CD4-positive, alpha-beta T cell treated with Interleukin-4 for 4 hours (primary cell): ENCODE measurements at places on chromosomes 7 and 10.

DNA sequence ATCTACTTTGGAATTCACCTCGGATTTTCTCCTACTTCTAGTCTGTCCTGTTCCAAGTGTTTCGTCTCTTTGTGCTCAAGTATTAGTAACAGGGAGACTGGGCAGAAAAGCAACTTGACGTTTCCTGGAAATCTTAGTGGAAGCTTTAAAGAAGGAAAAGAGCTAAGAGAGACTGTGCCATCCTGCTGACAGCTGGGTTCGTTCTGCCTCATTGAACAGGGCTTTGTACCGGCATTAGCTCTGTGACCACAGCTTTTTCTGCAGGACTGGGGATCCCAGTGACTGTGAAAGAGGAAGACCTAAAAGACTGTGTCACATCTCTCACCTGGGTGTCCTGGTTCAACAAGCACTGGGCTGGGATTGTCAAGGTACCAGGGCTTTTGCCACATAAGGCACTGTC is 70.8 kb upstream of the CDCA7L start:
- DNase-seq, result no peak

- DNase-seq, result no peak
These were observed 13.6 kb upstream of the STN1 start for GRCh38 chr10:103931603-103932002.

GRCh38 chr10:77024461-77024860 is 613.1 kb downstream of the KCNMA1 start:
- no peak for DNase-seq

GRCh38 chr10:133273534-133274143 is 3.0 kb downstream of the ADAM8 start:
- DNase-seq, result no peak

- DNase-seq, result no peak
These were observed 92.0 kb downstream of the DLG5 start for GRCh38 chr10:77834540-77834939.

- no peak for DNase-seq
These were observed 185.4 kb downstream of the JAZF1 start for GRCh38 chr7:27995228-27995627.

DNA sequence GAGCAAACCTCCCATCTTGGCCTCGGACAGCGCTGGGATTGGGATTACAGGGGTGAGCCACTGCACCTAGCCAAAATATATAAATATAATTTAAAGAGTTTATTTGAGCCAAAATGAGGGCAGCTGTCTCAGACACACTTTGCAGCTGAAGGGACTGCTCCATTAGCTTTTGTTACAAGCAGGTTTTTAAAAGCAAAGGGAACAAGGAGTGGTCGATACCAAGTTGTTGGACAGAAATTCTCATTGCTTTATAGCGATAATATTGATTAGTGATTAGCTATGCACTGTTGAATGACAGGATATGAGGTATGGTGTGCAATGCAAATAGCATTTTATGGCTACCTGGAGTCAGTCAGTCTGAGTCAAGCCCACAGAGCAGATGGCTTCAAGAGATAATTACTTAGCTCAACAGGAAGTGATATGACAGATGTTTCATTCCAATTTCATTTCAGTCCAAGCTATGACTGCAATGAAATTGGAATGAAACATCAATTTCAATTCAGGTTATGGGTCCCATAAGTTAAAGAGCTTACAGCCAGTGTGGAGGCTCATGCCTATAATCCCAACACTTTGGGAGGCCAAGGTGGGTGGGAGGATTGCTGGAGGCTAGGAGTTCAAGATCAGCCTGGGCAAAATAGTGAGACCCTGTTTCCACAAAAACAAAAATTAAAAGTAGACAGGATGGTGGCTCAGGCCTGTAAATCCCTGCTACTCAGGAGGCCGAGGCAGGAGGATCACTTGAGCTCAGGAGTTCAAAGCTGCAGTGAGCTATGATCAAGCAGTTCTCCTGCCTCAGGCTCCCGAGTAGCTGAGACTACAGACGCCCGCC is 23.1 kb downstream of the TYW1 start:
- DNase-seq, result no peak

- DNase-seq, result no peak
These were observed 253.5 kb upstream of the LRGUK start for GRCh38 chr7:133873631-133874030.

DNA sequence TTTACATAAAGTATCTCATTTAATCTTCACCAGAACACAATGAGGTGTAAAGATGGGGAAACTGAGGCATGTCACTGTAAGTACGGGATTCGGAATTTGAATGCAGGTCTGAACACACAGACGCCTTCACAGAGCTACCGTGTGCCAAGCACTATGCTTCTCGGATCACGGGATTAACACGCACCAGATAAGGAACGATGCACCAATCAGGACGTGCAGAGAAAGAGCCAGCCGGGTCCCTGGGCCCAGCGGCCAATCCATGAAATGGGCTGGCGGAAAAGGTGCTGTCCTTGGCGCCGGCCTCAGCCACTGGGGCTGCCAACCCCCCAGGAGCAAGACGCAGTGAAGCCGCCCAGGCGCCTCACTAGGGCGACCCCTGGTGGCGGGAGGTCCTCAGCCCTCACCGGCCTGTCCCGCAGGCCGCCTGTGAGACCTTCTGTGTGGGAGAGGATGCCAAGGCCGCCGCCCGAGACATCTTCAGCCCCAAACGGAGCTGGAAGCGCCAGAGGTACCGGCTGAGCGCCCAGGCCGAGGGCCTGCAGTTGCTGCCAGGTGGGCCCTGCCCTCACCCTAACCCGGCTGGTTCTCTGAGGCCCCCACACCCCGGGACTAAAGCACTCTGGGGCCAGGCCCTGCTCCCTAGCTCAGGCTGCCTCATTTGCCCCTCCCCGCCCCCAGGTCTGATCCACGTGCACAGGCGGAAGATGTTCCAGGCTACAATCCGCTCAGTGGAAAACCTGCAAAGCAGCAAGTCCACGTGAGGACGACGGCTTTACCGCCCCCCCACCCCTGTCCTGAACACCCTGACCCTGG is 15.6 kb downstream of the ATG9B start:
- peak; percentile 86 for DNase-seq

GRCh38 chr10:119101366-119102098 is 2.4 kb upstream of the DENND10 start:
- no peak for DNase-seq

DNA sequence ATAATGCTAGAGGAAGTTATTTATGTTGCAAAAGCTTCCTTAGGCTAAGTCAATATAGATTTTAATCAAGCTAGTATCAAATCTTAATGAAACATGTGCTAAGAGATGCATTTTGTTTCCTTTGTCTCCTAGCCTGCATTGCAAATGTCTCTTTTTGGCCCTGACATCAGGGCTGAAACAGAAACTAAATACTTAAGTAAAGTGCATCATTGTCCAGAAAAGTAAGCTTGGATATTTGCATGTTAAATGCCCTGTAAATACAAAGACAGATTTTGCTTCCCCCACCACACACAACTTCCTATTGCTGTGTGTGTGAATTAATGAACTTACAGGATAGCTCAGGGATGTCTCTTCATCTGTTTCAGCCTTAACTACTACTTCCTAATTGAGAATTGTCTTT is 10.0 kb upstream of the STAMBPL1 start:
- DNase-seq, result no peak
